Stimulated activated CD4-positive, alpha-beta T cell treated with anti-CD3 and anti-CD28 coated beads, Interleukin-12 subunit alpha, Interleukin-12 subunit beta, amount 100 ng/mL, for 4 hours (primary cell): ENCODE measurements at places on chromosomes 5 and 9.

GRCh38 chr5:139755892-139756671 lies 39.5 kb upstream of the PSD2 start:
- DNase-seq, result peak; percentile 16

GRCh38 chr5:119079318-119079921 lies 8.5 kb downstream of the DMXL1 start:
- DNase-seq, result peak; percentile 23

- DNase-seq, result no peak
These were observed 91.4 kb upstream of the RAI14 start for GRCh38 chr5:34564710-34565235.

GRCh38 chr5:56482363-56482762 lies 249.2 kb upstream of the ANKRD55 start:
- no peak for DNase-seq

- no peak for DNase-seq
These were observed 5.0 kb upstream of the PTPDC1 start for GRCh38 chr9:94079236-94079635.

GRCh38 chr5:176619203-176619568 lies 9.2 kb upstream of the GPRIN1 start:
- peak; percentile 76 for DNase-seq

GRCh38 chr5:17019324-17019723 lies 83.2 kb upstream of the MYO10 start:
- no peak for DNase-seq

DNA sequence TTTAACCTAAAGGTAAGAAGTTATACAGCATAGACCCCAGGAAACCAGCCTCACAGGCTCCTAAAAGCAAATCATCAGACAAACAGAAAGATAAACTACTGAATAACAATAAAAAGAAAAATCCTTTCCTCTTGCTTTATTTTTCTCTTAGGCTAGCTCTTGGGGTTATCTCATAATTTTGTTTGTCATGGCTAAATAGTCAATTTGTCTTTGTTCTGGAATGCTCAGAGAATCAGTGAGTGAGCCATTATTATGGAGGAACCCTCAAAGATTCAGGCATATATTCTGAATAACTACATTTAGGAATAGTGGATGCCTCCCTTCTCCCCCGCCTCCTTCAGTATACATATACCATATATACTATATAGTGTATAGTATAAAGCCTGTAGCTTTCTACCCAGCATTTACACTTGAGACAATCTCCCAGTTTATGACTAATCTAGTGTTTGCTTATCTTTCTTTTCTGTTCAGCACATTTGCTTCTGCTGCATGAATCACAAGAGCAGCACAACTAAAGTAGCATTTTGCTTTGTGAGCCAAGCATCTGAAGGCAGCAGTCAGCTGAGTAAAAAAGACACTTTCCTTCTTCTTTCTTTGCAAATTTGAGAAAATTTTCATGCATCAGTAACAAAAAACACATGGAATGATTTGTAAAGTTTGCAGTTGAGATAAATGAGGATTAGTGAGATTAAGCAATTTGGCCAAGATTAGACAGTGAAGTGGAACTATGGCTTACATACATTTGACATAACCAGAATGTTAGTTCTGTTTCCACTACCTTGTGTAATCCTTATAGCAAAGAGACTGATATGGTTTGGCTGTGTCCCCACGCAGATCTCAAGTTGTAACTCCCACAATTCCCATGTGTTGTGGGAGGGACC lies 45.3 kb upstream of the PPP3R2 start:
- no peak for DNase-seq

DNA sequence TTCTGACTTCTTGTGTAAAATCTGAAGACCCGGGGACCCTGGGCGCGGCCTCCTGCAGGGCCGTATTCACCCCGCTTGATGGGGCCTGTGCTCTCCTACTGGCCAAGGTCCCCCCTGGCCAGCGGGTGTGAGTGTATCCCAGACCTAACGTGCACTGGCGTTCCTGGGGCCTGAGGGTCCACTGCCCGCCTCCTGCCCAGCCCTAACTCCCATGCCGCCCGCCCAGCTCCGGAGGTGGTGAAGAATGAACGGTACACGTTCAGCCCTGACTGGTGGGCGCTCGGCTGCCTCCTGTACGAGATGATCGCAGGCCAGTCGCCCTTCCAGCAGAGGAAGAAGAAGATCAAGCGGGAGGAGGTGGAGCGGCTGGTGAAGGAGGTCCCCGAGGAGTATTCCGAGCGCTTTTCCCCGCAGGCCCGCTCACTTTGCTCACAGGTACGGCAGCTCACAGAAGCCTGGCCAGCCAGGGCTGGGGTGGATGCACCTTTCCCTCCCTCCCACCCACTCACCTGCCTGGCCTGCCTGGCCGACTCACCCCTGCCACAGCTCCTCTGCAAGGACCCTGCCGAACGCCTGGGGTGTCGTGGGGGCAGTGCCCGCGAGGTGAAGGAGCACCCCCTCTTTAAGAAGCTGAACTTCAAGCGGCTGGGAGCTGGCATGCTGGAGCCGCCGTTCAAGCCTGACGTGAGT lies 9.5 kb downstream of the GRK6 start:
- DNase-seq, result no peak

- DNase-seq, result no peak
These were observed 11.0 kb downstream of the LPCAT1 start for GRCh38 chr5:1512541-1513291.

DNA sequence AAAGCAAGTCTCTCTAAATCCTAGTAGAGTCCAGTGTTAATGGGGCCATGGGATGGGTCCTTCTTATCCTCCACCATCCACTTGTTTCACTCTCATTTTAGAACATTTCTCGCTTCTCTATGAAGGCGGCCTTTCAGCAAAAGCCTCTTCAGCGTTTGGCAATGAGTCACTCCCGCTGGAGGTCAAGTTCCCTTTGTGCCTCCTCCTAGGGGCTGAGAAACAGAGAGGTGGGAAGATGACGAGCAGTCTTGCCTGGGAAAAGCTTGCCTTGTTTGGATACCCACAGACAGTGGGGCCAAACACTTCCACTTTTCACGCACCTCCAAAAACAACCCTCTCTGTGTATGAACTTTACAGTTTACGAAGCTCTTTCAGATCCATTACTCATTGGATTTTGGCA lies 168.8 kb downstream of the GABBR2 start:
- no peak for DNase-seq

GRCh38 chr9:83419961-83420360 lies 118.2 kb downstream of the FRMD3 start:
- no peak for DNase-seq

DNA sequence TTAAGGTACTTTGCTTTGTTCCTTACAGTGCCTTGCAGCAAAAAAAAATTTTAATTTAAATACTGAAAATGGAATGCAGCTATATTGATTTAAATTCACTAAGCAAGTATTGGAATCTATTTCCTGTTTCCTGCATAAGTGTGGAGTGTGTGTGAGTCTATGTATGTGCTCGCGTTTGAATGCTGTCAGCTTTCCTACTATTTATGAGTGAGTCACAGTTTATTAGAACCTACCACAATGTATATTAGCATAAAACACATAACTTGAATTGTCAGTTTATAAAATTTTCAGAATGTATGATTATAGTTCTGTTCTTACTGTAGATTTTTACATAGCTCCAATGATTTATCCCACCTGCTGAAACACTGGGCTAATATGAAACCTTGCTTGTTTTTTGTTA lies 302.1 kb downstream of the NR2F1-AS1 start:
- no peak for DNase-seq

DNA sequence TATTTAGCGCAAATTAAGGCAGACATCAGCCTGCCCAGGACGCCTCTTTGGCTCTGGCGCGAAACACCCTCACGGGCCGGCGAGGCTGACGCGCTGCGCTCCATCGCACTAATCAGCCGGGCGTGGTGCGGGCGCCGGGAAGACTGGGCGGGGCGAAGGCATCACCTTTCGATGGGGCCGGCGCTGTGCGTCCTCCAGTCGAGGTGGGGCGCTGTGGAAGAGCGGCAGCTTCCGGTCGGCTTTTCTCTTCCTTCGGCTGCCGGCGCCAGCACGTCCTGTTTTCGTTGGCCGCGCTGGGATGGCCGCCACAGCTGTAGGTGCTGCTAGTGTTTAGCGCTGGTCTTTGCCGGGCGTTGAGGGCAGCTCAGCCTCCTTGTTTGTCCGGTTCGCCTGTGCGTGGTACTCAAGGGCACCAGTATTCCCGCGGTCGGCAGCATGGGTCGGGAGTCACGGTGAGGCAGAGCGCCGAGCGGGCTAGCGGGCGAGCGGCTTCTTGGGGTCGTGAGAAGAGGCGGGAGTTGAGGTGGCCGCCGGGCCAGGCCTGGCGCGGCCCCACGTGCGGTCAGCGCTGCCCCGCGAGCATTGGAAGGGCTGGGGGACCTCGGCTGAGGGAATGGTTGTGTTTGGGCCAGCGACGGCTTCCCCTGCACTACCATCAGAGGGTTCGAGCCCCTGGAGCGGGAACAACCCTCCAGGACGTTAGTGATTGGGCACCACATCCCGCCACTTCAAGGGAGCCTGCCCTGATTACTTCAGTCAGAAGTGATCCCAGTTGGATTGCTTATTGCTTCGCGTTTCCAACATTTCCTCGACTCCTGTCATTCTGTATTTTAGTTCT lies at the start of gene DDX46:
TSS of gene DDX46 (plus strand) at position 276 of the 838 bp plus-strand sequence. CDS start at position 436, 160 bp downstream.
- peak; percentile 94 for DNase-seq

DNA sequence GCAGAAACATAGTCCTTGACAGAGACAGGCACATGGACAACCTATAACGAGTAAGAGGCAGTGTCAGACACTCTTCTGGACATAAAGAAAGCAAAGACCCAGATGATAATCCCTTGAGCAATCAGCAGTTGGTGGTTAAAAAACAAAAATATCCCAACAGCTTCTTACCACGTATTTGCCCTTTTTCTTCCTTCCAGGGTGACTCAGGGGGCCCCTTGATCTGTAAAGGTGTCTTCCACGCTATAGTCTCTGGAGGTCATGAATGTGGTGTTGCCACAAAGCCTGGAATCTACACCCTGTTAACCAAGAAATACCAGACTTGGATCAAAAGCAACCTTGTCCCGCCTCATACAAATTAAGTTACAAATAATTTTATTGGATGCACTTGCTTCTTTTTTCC lies 9.5 kb downstream of the GZMK start:
- no peak for DNase-seq

DNA sequence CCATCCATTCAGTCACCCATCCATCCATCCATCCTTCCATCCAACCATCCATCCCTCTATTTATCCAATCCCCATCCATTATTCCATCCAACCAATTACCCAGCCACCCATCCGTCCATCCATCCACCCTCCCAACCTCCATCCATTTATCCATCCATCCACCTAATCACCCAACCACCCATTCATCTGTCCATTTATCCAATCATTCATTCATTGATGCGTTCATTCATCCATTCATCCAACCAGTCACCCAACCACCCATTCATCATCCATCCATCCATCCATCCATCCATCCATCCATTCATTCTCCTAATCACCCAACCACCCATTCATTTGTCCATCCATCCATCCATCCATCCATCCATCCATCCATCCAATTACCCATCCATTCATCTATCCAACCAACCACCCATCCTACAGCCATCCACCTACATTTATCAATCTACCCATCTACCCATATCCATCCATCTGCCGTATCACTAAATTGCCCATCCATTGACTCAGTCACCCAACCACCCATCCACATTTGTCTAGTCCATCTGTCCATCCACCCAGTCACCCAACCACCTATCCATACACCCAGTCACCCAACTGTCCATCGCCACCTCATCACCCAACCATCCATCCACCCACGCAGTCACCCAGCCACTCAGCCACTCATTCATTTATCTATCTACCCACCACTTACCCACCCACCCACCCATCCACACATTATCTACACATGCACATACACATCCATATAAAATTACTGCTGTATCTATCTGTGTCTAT lies 165.4 kb downstream of the TRIO start:
- DNase-seq, result no peak

- no peak for DNase-seq
These were observed 25.8 kb downstream of the ADAMTSL2 start for GRCh38 chr9:133560311-133560710.

- DNase-seq, result no peak
These were observed 2.8 kb downstream of the NIPSNAP3A start for GRCh38 chr9:104750185-104750767.

DNA sequence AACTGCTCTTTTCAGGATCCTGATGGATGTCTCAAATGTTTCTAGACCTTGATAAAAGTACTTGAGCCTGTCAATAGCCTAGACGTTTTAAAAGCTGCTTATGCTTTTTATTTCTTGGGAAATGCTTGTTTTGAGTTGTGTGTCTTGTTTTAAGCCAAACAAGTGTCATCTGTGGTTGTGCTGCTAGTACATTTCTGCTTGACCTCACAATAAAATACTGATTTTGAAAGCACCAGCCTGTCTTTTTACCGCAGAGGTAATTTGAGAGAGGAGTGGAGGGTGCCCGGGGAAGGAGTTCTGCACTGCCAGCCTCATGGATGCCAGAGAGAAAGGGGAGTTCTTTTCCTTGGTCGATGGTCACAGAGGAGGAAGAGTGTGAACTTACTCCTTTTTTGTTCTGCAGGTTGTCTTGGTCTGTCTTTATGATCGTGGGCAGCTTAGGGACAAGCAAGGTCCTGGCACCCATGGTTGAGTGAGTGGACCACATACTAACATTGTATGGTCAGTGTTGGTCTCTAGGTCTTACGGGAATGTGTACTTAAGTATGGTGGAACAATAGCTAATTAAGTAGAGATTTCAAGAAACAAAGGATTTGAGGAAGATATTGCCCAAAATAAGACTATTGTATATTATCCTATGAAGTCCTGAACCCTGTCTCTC lies 61.0 kb downstream of the TRIO start:
- DNase-seq, result no peak

GRCh38 chr5:153753645-153754432 lies 263.4 kb downstream of the GRIA1 start:
- no peak for DNase-seq

DNA sequence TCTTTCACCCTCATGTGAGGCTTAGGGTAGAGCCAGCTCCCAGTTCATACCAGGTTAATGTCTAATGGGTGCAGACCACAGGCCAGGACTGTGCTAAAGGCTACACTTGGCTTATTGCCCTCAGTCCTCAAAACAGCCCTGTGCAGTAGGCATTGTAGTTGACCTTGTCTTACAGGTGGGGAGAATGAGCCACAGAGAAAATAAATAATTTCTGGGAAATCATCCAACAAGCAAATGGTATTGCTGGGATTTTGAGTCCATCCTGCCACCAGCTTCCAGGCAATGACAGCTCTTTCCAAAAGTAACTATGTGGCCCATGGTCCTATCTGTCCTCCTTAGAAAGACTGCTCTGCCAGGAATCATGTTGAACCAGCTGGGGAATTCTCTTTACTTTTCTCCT lies 450.0 kb downstream of the GADD45G start:
- DNase-seq, result no peak

GRCh38 chr5:87298692-87299362 lies 31.1 kb downstream of the RASA1 start:
- no peak for DNase-seq

- DNase-seq, result no peak
These were observed 292.7 kb upstream of the RASA1 start for GRCh38 chr5:86974955-86975354.

DNA sequence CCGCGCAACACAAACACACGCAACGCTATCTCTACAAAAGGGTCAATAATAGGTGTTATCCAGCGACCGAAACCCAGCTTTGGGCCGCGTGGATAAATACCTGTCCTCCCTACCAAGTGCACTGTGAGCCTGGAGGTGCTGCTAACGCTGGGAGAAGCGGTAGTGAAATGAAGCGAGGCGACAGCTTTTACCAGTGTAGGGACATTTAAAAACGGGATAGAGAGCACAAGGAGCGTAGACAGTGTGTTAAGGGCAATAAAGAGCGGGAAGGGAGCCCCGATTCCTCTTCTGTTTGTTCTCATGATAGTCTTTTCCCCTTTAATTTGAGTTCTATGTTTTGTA lies 421 bp upstream of the DEPDC1B start:
- no peak for DNase-seq

GRCh38 chr9:131937451-131937850 lies 142.2 kb downstream of the MED27 start:
- no peak for DNase-seq

GRCh38 chr5:178366998-178367735 lies 134.6 kb upstream of the PHYKPL start:
- DNase-seq, result no peak
